ENCODE measurements at places on chromosomes 12 and 14.

GRCh38 chr14:54606178-54606577 is 39.2 kb downstream of the SAMD4A start:
- DNase-seq, result no peak

DNA sequence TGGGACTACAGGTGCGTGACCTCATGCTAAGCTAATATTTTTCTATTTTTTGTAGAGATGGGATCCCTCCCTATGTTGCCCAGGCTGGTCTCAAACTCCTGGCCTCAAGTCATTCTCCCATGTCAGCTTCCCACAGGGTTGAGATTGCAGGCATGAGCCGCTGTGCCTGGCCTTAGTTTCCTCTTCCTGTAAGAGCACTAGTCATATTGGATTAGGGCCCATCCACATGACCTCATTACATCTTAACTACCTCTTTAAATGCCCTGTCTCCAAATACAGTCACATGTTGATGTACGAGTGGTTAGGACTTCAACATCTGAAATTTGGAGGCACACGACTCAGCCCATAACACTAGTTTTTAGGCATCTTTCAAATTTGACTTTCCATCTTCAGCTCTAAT is 72.2 kb upstream of the RASSF3 start:
- DNase-seq, result no peak

- no peak for DNase-seq
Measured at GRCh38 chr12:54605138-54605970, 16.9 kb upstream of the PPP1R1A start.

- DNase-seq, result no peak
Measured at GRCh38 chr12:2344476-2344875, 291.7 kb downstream of the CACNA1C start.

- DNase-seq, result no peak
Measured at GRCh38 chr14:101605836-101606235, 44.5 kb downstream of the DIO3 start.

All from CD4-positive, alpha-beta T cell treated with Interleukin-6 at 100 ng/mL for 8 hours (primary cell).